GM12878 (cell line): ENCODE measurements at places on chromosomes 4 and X. TPM values are rescaled to one million over a fixed set of nuclear protein-coding genes. Genes with fewer than 3 reads are reported as not detected.

DMP1 gene
- not detected in 2 replicates for total RNA-seq

MAOB gene
- 0.21 TPM in 1 of 2 replicates, not detected in the other for total RNA-seq

PIR gene
- total RNA-seq, result 4.1 and 5.0 TPM in 2 replicates

SSX2 gene
- total RNA-seq, result not detected in 2 replicates

RS1 gene
- 0.11 TPM in 1 of 2 replicates, not detected in the other for total RNA-seq

ADH1A gene
- not detected in 2 replicates for total RNA-seq

LNX1 gene
- total RNA-seq, result 1.4 and 1.5 TPM in 2 replicates

DNA sequence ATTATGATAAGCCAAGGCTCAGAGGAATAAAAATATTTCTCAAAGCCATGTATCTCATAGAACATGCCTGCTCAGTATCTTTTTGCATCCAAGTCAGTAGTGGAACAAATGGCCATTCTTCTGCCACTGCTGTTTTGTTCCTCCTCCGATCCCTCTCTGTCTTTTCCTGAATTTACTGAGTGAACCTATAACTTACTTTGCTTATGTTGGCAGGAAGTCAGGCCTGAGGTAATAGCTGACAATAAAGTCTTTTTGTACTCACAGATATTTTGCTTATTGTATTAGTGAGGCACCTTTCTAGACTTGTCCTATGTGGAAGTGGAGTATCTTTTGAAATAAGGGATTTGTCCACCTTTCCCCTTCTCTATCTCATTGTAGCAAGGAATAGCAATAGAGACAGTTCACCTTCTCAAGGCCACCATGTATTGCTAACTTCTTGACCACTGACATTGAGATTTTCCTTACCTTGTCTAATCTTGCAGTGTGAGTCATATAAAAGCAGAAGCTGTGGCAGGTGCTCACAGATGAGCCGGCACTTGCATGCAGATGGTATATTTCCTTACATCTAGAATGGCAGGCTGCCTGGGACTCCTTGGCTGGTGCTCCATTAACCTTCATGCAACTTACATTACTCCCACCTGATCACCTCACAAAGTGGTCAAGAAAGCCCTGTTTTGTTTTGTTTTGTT lies 68.2 kb downstream of the AGTR2 start:
- no peak for DNase-seq

DNA sequence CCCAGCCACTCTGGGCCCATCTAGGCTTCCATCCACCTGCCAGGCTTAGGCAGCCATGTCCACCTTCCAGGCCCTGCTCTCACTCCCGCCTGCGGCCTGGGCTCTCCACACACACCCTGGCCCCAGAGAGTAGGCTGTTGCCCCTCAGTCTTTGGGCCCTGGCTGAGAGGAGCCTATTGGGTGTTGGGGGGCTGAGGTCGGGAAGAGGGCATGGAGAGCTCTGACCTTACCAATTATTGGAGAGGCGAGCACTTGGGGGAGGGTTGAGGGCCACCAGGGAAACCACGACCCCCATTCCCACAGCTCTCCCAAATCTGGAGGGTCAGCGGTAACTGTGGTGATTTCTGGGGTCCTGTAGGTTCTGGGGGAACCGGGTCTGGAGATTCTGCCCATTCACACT lies 38.2 kb downstream of the HTRA3 start:
- no peak for DNase-seq

DNA sequence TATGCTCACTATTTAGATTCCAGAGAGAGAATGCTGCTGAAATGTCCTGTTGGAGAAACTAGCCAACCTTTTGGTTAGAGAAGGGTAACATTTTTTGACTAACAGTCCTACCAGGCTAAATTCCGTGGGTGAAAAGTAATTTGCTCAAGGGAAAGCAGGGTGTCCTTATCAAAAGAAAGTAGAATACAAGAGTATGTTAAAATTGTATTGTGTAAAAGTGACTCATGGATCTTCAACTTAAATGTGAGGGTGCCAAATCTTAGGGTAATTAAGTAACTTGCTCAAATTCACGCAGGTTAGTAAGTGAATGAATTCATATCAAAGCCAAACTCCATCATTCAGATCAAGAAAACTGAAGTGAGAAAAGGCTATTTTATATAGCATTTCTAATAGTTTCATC lies 81.7 kb downstream of the PCDH7 start:
- DNase-seq, result no peak

GRCh38 chr4:8579526-8580320 lies 469 bp upstream of the GPR78 start:
- no peak for DNase-seq

- no peak for DNase-seq
Observed at GRCh38 chrX:136021903-136022302, 36.7 kb downstream of the SLC9A6 start.

GRCh38 chr4:8039290-8039689 lies 99.6 kb upstream of the AFAP1 start:
- no peak for DNase-seq

- DNase-seq, result no peak
Observed at GRCh38 chrX:72020204-72020603, 109.6 kb downstream of the NHSL2 start.

DNA sequence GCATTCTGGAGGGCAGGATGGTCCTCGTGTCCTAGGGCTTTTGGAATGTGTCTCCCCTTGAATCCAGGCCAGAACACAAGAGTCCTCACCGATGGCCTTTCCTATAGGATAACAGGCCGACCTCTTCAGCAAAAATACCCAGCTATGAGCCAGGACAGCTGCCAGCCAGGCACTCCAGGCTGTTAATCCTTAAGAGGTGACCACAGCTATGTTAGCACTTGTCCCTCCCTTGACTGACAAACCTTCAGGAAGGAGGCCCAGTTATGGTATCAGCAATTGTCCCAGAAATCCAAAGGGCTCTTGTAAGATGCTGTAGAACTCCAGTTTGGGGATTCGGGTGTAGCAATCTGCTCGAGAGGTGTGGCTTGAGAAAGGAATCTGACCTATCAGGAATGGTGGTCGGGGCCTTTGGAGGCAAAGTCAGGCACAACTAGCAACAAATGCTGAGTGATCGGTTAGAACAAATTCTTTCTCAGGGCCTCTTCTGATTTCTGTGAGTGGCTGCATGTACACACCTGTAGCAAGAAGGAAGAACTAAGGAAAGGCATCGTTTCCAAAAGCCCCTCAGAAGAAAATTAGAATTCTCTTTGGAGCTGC lies 54.6 kb downstream of the PTCHD1 start:
- no peak for DNase-seq

- DNase-seq, result no peak
Observed at GRCh38 chr4:185134307-185134869, 8.7 kb upstream of the SLC25A4 start.

DNA sequence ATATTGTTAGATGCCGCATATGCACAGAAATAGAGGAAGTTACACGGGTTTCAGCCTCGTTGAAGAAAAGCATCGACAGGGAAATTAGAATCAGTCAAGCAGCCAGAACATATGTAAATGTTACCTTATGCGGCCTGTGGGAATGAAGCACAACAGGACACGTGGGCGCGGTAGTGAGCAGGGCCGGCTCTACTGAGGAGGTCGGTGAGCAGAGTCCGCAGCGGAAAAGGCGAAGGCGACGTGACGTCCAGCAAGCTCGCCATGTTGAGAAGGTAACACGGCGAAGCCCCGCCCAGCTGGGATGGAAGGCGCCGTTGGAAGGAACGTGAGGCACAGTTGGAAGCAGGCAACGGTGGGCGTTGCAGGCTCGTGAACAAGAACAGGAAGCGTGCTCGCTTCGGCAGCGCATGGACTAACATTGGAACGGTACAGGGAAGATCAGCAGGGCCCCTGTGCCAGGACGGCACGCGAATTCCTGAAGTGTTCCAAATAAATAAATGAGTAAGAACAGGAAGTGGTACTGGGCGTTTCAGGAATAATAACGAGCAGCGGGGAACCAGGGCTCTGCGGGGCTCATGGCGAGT lies 54.6 kb downstream of the MTNR1A start:
- no peak for DNase-seq

GRCh38 chrX:24629701-24630100 lies 17.4 kb downstream of the PCYT1B start:
- DNase-seq, result no peak

DNA sequence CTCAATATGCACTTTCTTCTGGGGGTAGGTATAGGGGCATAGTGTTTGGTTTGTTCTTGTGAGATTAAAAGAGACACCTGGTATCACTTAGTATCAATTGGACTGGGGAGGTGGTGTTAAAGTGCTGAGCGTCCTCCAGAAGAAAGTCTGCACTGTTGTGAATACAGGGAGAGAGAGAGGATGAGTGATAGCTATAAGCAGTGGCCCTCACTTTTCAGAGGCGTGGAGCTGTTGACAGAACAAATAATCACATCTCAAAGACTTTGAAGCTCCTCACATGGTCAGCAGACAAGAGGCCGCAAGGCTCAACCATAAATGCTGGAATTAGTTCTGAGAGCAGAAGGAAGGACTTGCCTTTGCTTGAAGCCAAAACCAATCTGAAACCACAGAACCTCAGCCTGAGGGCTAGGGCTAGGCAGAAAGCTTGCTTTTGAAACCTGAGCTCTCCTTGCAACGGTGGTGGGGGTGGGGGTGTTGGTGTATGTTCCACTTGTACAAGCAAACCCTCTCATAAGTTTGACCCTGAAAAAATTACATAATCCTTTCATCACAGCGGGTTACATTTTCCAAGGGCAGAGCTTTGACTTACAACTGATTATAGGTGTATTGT lies 123.2 kb upstream of the SCML1 start:
- DNase-seq, result no peak

DNA sequence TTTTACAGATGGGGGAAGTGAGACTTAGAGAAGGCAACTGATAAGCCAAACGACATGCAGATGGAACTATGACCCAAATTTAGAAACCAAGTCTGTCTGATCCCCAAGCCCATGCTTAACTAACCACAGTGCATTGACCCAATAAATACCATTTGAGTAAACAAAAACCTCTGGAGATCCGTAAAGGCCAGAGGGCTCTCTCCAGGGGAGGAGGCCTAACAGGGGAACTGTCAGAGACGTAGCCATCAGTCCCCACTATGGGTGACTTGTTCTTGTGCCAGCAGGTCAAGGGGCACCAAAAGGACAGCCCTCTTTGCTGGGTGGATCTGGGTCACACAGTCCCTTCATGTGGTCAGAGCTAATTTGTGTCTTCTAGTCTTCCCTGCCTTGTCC lies 420.2 kb downstream of the BCOR start:
- DNase-seq, result no peak

GRCh38 chrX:124406294-124407014 lies 60.1 kb downstream of the SH2D1A start:
- no peak for DNase-seq
